NCI-H748 treated with DMSO at 0.1 percent for 48 hours (cell line): ENCODE measurements at places on chromosomes 5 and 9.

- DNase-seq = no peak
Observed at GRCh38 chr5:143106174-143106573, 297.3 kb downstream of the NR3C1 start.

GRCh38 chr5:132243366-132243977 lies 14.0 kb upstream of the PDLIM4 start:
- DNase-seq = no peak

DNA sequence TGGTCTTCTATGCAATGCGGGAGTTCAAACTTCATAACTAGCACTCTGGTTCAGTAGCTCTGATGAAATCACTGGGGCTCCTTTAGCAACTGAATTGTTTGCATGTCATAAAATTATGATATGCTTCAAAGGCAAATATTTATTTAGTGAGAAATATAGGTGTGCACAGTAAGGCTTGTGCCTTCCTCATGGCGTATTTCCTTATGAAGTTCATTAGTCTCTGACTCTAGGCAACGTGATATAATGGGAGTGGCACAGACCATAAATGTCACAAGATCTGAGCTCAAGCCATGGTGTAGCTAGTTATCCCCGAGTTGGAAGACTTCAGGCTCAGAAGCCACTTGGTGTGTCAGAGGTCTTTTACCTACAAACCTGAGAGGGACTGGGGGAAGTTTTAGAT lies 35.5 kb downstream of the PIP5K1B start:
- no peak for DNase-seq

DNA sequence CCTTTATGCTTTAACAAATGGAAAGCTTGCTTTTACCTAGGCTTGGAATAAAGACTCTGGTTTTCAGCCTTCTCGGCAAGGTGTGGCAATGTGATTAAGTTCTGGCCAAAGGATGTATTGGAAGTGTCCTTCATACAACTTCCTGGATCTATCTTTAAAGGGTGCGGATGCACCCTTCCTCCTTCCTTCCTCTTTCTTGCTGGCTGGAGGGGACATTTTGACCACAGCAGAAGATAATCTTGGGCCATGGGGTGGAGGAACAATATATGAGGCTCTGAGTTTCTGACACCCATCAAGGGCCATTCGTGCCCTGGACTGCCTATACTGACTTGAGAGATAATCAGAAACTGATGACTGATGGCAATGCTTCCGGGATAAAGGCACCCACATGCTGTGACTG lies 145.7 kb downstream of the ACER2 start:
- no peak for DNase-seq

GRCh38 chr5:162434281-162434680 lies 366.7 kb downstream of the GABRG2 start:
- no peak for DNase-seq

- DNase-seq = no peak
Observed at GRCh38 chr9:33431420-33431819, 16.0 kb downstream of the AQP3 start.

- DNase-seq = no peak
Observed at GRCh38 chr9:136666372-136667213, 3.9 kb downstream of the EGFL7 start.

DNA sequence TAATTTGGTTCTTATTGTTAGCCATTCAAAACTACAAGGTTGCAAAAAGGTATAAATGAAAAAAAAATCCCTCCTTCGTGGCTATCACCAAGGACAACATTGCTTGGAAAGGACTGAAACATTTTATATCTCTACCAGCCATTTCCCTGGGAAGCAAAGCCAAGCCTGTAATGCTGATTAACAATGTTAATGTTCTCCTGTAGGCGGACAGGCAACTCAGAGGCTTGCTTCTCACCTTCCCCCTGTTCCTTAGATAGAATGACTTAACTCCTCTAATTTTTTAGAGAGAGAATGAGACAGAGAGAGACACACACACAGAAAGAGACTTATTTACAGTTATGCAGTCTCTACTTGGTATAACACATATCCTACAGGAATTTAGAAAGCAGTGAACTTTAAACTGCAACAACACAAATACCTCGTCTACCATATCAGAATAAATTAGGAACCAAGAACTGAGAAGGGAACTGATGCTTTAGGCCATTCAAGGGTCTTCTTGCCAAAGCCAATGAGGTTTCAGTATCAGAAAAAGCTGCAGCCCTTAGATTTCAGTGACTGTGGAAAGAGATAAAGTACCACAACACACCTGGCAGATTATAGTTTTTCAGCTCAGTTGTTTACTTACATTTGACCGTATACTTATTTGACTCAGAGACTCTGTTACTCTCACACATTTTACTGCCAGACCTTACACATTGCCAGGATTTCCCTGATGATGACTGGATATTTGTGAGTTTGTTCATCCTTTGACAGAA lies 20.9 kb upstream of the MAN2A1 start:
- DNase-seq = no peak

DNA sequence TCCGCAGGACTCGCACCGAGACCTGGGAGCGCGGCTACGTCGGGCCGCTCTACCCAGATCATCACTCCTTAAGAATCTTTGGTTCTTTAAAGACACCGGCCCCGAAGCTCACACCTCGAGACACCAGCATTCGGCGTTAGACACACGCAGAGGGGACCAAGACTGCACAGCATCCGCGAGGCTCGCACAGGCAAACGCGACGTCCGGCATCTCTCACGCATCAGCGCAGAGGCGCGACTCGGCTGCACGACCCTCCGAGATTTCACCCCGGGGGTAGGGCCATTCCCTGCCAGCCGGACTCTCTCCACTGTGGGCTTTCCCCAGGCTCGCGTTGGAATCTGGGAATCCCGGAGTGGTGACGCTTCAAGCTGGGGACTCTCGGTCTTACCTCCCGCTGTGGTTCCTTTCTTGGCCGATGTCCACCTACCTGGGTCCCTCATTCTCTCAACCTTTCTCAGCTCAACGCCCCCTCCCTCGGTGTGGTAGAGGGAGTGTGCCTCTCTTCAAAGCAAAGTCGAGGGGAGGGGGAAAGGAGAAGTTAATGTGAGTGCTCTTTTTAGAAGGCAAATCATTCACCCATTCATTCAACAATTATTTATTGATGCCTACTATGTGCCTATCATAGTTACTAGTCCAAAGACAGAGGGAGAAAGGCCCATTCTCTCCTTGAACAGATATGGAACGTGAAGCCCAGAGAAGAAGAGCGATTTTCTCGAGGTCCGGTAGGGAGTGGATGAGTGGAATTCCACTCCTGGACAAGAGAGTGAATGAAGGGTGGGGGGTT lies 1.3 kb upstream of the HAND1 start:
- no peak for DNase-seq

DNA sequence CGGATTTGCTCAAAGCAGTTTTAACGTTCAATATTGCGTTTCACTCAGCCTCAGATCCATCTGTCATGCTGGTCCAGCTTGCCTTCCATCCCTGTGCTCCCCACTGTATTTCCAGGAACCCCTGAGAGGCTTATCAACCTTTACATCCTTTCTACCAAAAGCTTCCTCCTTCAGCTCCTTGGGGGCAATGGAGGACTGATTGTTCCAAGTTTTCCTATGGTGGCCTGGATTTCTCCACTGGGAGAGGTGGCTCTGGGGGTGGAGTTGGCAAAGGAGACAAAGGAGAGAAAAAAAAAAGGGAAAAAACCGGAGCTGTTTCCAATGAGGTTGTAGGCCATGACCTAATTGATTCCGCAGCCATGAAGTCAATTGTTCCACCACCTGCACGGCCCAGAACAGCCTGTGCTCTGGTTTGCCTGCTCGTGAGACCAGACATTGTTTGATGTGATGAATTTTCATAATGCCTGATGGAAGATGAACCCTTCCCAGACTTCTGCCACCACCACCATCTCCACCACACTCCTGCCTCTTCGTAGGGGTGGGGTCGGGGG lies 54.1 kb downstream of the ABLIM3 start:
- no peak for DNase-seq

- no peak for DNase-seq
Observed at GRCh38 chr5:72612810-72613209, 105.6 kb upstream of the ZNF366 start.

- DNase-seq = no peak
Observed at GRCh38 chr5:163585206-163585605, 79.8 kb downstream of the MAT2B start.

GRCh38 chr9:82234160-82234943 lies 245.8 kb downstream of the SPATA31D1 start:
- DNase-seq = no peak

- no peak for DNase-seq
Observed at GRCh38 chr9:98846879-98847278, 39.4 kb downstream of the GALNT12 start.
